ENCODE measurements at places on chromosomes 11 and 22.
A peak's percentile ranks its signal among the peaks of the same experiment; 100 is the strongest.

DNA sequence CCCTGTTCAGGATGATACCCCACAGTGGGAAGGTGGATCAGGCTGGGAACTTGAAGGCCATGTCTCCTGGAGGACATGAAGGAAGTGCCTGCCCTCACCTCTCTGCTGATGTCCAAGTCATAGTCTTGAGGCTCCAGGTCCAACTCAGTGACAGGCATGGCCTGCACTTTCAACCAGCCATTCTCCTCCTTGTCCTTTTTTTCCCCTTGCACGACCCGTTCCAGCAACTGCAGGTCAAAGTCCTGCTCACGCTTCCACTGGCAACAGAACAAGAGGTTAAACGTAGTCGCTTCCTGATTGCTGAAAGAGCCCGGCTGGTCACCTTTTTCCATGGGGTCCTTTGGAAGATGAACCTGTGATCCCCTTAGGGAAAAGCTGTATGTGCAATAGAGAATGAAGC is 47.7 kb downstream of the C11orf58 start:
- no peak for DNase-seq

DNA sequence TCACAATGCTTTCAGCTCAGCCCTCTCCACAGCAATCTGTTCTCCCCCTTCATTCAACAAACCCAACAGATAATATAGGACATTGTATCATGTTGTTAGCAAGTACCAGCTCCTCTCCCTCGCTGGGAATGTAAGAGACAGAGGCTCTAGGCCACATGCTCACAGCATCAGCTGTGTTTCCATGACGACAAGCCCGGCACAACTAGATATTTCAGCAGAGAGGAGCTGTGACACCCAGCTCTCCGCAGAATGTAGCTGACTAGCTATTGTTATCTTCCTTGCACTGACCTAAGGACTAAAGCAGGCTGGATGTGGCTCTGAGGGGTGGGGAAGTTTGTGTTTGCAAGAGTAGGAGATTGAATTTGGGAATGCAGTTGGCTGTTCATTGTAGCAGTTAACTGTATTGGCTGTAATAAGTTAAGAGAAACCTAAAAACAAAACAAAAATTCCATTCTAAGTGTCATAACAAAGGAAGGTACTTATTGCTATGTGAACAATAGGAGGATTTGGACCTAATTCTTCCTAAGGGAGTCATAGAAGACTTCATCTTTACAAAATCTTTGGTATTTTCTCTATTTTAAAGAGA is 28.0 kb upstream of the RRAS2 start:
- DNase-seq: peak; percentile 51

- DNase-seq: peak; percentile 16
Observed at GRCh38 chr11:127677660-127678425, 677.3 kb upstream of the KIRREL3 start.

DNA sequence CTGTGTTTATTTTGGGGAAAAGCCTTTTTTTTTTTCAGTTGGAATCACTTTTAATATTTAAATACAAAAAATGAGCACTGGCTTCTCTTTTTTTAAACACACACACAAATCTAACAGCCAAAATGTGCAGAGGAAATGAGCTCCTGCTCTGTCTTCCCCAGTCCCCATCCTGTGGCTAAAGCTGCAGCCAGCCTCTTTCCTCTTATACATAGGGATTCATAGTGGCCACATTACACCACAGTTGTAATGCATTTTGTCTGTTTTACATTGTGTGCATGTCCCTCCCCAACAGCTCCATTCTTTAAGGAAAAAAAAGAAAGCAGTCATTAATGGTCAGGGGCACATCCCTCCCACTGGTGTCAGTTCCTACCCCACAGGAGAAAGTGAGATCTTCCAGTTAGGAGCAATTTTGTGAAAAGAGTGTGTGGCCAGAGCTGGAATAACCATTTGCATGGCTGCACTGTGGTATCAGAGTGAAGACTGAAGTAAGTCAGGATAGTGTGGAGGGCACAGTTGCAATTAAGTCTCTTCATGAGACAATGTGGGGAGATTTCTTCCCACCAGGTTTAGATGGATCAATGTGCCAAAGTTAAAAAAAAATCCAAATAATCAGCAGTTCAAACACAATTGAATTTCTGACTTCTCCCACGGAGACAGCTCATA is 220.6 kb downstream of the TMEM135 start:
- DNase-seq: no peak

GRCh38 chr11:43393765-43394355 is 35.1 kb downstream of the TTC17 start:
- no peak for DNase-seq

DNA sequence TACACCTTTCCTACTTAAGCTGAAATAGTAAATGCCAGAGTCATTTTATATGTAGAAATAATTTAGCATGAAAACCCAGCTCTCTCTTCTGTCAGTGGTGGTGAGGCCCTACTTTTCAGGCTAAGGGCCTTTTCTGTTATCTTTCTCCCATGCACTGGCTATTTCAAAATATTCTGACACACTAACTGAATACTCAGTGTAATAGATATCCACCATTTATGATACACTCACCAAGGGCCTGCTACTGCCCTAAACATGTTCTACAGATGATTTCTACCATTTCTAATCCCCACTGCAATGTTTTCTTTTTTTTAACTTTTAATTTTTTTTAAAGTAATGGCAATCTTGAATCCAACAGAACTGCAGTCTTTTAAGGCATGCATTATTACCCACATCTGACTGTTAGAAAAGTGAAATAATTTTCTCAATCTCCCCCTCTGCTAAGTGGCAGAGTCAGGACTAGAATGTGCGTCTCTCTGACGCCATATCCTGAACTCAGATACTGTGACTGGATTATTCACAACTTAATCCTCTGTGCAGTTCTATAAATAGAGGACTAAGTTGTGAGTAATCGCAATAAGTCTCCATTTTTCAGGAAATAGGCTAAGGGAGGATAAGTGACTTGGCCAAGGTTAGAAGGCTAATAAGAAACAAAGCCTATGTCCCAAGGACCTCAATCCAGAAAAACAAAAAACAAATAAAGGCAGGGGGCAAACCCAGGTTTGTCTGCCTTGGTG is 44.0 kb downstream of the GRAMD1B start:
- no peak for DNase-seq

GRCh38 chr11:123434262-123434661 is 4.2 kb downstream of the GRAMD1B start:
- peak; percentile 53 for DNase-seq

DNA sequence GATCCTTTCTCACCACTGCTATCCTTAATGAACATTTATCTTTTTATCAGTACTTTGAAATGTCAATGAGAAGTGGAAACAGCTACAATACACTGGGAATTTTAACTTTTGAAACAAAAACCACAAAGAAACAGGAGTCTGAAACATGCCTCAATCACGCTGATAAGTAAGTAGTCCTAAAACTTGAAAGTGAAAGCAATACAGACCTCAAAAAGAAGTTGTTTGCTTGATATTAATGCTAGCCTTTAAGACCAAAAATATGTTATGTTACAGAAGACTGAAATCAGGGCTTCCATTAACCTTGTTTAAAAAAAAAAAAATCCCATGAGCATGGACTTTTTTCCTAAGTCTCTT is 21.3 kb downstream of the PHF21A start:
- DNase-seq: no peak

- peak; percentile 30 for DNase-seq
Observed at GRCh38 chr11:79342686-79343085, 98.1 kb downstream of the TENM4 start.

- no peak for DNase-seq
Observed at GRCh38 chr11:120657306-120658070, 145.9 kb downstream of the GRIK4 start.

DNA sequence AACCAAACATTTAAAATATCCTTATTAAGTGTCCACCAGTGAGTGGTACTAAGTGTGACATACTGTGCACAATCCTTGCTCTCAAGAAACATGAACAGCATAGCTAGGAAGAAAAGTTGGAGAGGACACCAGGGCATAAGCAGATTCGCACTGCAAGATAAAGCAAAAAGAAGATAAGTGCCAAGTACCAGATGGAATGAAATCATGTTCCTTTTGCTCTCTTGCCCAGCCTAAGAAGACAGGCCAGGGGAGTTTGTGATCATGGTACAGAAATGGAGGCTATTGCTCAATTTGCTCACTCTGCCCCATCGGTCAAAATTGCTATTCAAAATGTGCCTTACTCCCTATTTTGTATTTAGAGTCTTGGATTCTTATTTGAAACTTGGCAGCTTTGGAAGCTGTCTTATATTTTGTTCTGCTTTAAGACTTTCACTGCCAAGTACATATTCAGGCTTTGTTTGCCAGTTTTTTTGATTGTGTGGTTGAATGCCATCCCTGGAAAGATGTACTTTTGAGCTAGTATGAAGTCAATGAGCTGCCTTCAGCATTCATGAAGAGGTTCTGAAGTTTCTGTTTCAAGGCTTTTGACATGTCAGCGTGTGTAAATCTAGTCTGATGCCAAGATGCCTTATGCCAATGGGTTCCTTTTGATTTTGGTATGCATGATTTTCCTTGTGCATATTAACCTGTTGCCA is 90.3 kb downstream of the PAX6 start:
- DNase-seq: no peak

DNA sequence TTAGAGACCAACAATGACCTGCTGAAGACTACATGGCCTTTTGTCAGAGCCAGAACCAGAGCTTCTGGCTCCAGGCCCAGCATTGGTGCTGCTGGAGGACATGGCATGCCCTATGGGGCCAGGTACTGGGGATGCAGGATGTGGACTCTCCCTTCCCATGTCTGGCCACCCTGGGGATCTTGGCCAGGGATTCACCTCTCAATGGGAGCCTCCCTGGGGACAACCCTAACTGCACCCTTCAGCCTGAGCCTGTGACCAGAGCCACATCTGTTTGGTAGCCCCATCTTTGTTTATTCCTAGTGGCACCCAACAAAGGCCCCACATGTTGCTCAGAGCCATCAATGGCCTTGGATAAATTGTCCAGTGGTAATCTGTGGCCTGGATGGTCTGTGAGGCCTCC is 5.8 kb downstream of the KLHL35 start:
- no peak for DNase-seq

DNA sequence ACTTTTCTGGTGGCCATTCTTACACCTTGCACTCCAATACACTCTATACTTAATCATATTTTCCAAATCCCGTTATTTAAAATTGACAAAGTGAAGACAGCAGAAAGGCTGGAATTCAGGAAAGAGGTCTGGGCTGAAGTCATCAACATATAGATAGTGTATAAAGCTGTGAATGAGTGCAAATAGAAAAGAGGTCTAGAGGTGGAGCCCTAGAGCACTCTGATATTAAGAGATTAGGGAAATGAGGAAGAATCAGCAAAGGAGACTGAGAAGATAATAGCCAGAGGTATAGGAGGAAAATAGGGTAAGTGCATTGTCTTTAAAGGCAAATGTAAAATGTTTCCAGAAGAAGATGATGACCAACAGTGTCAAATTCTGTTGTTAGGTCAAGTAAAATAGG is 7.9 kb downstream of the CTR9 start:
- DNase-seq: no peak

DNA sequence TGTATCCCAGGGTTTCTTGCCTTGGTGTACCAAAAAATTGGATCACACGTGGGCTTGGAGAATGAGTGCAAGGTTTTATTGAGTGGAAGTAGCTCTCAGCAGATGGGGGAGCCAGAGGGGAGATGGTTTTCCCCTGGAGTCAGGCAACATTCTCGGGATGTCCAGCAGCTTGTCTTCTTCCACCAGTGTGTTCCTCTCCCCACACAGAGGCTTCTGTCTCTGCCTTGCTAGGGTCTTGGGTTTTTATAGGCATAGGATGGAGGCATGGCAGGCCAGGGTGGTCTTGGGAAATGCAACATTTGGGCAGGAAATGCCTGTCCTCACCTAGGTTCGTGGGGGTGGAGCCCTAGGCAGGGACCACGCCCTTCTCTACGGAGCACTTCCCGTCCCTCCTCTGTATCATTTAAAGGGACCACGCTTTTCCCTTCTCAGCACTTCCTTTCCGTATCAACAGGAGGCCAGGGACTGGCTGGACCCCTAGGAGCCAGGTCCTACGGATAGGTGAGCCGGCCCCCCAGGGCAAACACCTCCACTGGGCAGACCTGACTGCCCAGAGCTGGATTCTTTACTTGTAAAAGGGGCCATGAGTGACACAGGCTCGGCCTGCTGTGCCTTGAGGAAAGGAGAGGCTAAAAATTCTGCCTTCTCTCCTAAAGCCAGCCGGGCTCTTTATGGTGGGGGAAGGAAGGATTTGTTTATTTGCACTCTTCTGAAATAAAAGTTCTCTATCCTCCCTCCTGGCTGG is 55.3 kb upstream of the CCDC188 start:
- DNase-seq: peak; percentile 78

- DNase-seq: no peak
Observed at GRCh38 chr11:132036746-132037466, 666.5 kb downstream of the NTM start.

- DNase-seq: no peak
Observed at GRCh38 chr11:76543006-76543703, 98.3 kb downstream of the EMSY start.

DNA sequence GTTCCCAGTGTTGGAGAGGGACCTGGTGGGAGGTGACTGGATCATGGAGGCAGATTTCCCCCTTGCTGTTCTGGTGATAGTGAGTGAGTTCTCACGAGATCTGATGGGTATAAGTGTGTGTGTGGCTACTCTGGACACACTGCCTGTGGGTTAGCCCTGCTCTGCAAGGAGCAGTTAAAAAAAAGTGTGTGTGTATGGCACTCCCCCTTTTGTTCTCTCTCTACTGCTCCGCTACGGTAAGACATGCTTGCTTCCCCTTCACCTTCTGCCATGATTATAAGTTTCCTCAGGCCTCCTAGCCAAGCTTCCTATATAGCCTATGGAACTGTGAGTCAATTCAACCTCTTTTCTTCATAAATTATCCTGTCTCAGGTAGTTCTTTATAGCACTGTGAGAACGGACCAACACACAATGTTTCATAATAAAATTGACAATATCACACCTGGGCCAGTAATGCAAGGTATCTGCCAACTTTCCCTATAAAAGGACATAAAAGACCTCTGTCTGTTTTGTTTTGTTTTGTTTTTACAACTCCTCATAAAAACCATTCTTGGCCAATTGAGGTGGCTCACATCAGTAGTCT is 20.2 kb downstream of the CLTCL1 start:
- DNase-seq: no peak

GRCh38 chr11:23604966-23605365 is 744.7 kb upstream of the CCDC179 start:
- DNase-seq: no peak

GRCh38 chr11:72250661-72251464 is 6.9 kb upstream of the PHOX2A start:
- no peak for DNase-seq

- no peak for DNase-seq
Observed at GRCh38 chr11:118201966-118202365, 22.8 kb downstream of the JAML start.

- DNase-seq: no peak
Observed at GRCh38 chr11:28242596-28242995, 134.4 kb downstream of the METTL15 start.

GRCh38 chr11:69931060-69931910 is 112.1 kb upstream of the FGF3 start:
- no peak for DNase-seq

GRCh38 chr11:9711454-9712307 is 47.8 kb downstream of the SWAP70 start:
- DNase-seq: no peak

- DNase-seq: no peak
Observed at GRCh38 chr22:29375398-29376076, 12.8 kb downstream of the AP1B1 start.
